OCI-LY7 (cell line): ENCODE measurements at places on chromosomes 16 and 17.

GRCh38 chr16:65771707-65772106 is 594.8 kb upstream of the CDH5 start:
- DNase-seq, result no peak

GRCh38 chr16:54822892-54823291 is 107.8 kb upstream of the IRX5 start:
- no peak for DNase-seq

GRCh38 chr17:49882434-49882833 is 34.6 kb upstream of the TAC4 start:
- DNase-seq, result no peak

DNA sequence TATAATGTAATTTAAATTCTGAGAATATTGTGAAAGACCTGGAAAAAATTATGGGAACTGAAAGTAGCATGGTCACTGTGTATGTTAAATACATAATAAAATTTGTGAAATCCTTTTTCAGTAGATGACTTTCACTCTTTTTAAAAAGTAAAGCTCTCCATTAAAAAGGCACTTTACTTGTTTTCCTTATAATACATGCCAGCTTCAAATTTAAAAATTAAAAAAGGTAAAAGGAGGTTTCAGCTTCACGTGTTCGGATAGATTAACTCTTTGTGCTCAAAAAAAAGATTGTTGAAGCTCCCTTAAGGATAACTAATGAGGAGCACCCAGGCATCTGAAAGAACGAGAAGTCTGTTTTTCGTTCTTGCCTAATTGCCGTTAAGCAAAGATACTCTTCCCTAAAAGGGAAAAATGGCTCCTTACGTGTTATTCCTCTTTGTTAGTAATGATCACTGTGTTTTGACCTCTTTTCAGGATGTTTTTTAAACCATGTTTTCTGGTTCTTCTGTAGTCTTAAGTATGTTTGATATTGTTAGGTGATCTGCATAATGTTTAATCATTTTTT is 87.8 kb downstream of the TUBD1 start:
- no peak for DNase-seq

DNA sequence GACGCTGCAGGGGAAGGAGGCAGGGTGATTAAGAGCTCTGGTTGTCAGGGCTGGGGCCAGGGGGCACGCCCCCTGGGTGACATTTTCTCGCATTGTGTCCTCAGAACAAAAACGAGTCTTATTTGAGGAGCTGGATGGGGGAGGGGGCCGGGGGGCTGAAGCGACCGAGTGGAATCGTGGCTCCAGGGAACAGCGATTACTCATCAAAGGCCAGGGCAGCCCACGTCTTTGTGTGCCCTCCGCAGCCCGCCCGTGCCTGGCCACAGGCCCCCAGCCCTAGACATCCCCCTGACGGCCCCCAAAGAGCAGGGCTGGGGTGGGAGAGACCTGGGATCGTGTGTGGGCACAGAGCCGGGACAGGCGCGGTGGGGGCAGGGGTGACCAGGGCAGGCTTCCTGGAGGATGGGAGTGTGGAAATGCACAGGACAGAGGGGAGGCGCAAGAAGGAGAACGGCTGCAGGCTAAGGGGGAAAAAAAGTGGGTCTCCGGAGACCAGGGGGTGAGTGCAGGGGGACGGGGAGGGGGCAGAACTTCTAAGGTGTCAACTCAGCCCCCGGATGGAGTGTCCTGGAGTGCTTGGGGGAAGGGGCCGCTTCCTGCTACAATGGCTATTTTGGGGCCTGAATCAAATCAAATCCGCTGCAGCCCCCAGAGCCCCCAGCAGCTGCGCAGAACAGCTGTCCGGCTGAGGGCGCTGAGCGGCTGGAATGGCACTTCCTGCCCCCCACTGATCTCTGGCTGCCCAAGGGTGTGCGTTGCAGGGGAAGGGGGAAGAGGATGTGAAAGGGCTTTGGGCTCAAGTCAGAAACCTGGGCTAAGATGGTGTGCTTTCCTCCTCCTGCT is 24.0 kb upstream of the PHB1 start:
- DNase-seq, result peak; percentile 89

- no peak for DNase-seq
Observed at GRCh38 chr17:55344514-55344997, 77.1 kb downstream of the MMD start.

DNA sequence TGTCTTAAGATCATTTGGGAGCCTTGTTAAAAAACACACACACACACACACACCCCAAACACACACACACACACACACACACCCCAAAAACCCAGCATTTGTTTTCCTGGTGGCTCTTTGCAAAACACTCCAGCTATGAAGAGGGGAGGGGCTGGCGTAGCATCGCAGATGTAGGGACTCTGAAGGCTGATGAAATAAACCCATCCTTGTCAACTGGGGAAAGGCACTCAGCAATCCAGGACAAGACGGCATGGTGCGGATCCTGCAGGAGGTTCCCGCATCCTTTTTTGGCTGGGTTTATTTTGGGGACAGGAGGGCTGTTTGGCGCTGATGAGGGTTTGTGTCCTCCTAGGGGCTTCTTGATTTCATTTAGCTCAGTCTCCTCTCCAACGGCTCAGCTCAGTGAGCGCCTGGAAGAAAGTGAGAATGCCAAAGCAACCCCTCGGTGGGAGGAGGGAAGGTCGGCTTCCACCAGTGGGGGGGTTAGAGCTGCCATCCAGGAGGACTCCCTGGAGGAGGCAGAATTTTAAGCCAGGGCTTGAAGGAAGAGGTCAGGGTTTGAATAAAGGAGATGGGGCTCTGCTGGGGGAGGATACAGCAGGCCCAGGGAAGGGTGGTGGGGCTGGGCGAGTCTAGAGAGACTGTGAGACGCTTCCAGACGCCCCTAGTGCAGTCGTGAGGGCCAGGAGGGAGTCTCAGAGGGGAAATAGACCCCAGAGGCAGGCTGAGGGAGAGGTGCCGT is 12.4 kb upstream of the GSE1 start:
- DNase-seq, result no peak

DNA sequence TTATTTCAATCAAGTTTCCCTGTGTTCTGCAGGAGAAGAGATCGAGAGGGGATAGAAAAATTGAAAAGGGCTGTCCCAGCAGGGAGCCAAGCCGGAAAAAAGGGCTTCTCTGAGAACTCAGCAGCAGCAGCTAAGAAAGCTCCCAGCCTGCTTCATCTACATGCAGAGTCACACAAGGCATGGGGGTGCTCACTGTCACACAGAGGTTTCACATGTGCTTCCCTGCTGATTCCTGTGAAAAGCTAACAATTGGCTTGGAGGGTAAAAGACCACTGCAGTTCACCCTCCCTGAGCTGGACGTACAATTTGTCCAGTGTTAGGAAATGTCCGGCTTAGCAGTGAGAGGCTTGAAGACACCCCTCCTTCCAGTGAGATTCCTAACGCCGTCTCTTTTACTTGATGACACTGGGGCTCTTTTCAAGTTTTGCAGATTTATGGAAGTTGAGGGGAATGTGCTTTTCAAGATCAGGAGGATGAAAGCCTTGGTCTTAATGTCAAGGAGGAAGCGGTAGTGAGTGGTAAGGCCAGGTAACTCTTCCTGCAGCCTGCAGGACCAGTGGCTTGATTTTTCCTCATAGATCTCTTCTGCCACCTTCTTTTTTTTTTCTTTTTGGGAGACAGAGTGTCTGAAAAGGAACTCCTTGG is 85.6 kb downstream of the WNT3 start:
- peak; percentile 24 for DNase-seq

DNA sequence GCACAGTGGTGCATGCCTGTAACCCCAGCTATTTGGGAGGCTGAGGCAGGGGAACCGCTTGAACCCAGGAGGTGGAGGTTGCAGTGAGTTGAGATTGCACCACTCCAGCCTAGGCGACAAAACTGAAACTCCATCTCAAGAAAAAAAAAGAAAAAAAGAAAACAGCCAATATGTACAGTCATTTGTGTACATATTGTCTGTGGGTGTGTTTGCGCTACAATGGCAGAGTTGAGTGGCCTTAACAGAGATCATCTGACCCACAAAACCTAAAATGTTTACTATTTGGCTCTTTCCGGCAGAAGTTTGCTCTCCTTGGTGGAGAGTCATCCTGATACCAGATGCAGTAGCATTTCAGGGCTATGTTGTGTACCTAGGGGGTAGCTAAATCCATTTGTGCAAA is 57.9 kb downstream of the ARSG start:
- DNase-seq, result no peak

GRCh38 chr16:49554681-49555080 is 181.1 kb downstream of the C16orf78 start:
- no peak for DNase-seq

- no peak for DNase-seq
Observed at GRCh38 chr16:56320811-56321558, 104.4 kb downstream of the AMFR start.

GRCh38 chr16:69712914-69713581 is 13.3 kb downstream of the NQO1 start:
- no peak for DNase-seq

DNA sequence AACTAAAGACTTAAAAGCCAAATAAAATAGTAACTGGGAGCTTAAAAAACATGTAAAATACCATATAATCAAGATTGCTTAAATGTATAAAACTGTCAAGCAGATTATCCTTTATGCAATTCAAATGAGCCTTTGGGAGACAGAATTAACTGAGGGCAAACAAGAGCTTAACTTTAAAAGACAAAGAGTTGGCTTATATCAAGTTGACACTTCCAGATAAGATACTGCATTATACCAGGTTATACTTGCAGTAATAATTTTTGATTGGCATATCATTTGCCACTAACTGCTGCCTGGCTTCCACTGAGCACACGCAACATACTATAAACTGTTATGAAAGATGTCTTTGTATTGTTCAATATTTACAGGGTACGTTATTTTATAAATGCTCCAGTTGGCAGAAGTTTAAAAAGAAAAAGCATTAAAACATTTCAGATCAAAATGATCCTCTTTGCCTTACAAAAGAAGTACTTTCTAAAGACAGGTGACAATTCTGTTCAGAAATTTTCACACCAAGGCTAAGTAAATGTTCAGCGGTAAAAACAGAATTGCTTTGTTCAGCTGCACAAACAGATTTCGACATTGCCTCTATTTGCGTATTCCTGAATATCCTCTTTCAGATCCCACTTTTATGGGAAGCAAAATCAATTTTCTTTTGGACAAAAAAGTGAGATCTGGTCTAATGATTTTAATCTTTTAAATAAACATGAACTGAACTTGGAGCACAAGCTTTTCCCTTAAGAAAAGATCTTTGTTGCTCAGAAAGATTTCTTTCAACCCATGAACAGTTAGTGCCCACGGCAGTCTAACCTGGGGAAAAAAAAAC is 50.7 kb downstream of the TOX3 start:
- DNase-seq, result no peak

GRCh38 chr16:83418565-83418964 is 389.2 kb upstream of the HSBP1 start:
- DNase-seq, result no peak

DNA sequence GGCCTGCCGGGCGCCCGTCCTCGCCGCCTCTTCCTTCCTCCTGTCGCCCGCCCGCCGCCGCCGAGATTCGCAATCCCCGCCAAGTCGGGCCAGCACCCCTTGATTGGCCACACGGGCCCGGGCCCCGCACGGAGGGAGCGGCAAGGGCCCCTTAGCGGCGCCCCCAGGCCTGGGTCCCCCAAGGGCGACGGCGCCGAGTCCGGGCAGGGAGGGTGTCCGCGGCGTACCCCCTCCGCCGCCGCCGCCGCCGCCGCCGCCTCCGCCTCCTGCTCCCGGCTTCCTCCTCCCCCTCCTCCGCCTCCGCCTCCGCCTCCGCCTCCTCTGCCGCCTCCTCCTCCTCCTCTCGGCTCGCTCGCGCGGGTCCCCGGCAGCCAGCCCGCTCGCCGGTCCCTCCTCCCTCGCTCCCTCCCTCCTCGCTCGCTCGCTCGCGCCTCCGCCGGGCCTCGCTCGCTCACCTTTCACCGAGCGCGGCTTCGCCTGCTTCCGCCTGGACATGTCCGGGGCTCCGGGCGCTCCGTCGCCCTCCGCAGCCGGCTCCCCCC is 561 bp downstream of the ZNF423 start:
- peak; percentile 65 for DNase-seq

DNA sequence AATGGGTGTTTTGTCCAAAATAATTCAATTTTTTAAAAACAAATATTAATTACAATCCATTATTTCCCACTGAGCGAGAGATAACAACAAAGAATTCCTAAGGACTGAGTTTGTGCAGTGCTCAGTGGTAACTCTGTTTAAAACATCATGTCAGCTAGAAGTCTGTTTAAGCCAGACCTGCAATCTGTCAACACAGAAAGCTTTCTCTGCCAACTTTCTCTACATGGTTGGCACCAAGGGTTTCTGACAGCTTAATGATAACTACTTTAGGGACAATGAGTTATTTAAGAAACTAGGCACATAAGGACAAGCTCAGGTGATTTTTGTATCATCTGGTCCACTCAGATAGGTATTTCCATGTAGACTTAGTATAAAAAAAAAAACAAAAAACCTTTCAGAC is 81.8 kb downstream of the WDR59 start:
- no peak for DNase-seq

- DNase-seq, result peak; percentile 83
Observed at GRCh38 chr16:66608241-66609138, 4.0 kb downstream of the CMTM3 start.

- DNase-seq, result peak; percentile 80
Observed at GRCh38 chr16:67672739-67673662, 6.4 kb downstream of the C16orf86 start.

DNA sequence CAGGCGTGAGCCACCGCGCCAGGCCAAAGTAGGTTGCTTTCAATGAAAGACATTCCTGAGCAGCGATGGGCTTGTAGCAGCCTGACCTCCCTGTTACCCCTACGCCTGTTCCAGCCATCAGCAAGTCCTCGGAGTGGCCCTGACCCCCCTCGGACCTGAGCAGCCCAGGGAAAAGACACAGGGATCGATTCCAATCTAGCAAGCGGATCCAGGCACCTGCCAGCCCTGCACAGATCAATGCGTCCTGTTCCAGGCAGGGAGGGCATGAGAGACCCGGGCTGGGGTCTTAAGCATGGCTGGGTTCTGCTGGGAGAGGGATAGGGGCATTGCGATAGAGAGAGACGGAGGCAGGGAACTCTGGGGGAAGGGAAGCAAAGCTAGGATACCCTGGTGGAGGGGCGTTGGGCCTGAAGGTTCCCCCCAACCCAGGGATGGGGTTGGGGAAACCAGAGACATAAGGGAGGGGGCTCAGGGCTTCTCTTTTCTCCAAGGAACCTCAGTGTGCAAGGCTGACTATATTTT is 21.9 kb downstream of the SRCIN1 start:
- DNase-seq, result no peak

GRCh38 chr17:47952171-47953021 is 5.3 kb downstream of the PRR15L start:
- DNase-seq, result no peak

DNA sequence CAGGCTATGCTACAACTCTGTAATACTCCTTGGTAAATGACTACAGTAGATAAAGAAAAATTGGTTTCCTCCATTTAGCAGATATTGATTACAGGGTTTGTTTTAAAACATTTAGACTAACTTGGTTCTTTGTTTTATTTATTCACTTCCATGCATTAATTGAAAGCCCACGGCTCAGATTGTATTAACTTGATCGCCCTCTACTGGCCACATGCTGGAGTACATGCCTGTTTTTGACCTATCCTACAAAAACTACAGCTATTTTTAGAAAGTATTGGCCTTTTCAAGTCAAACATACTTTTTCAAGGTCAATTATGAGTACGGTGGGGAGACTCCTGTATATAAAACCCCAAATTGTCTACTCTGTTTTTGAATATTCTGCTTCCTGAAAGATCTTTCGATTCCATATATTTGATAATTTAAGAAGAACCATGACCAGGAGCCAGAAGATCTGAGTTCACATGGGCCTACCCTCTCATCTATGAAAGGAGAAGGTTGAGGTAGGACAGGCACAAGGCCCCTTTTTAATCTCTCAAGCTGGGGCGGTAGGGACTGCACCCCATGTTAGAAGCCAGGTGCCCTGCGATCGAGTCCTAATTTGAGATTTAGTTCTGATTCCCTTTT is 51.8 kb downstream of the CA10 start:
- DNase-seq, result peak; percentile 43

- peak; percentile 84 for DNase-seq
Observed at GRCh38 chr16:25066747-25067631, 44.6 kb upstream of the LCMT1 start.
